ENCODE measurements at places on chromosomes 5 and 9. TPM values are rescaled to one million over a fixed set of nuclear protein-coding genes. Genes with fewer than 3 reads are reported as not detected.

- no peak for DNase-seq
Observed at GRCh38 chr9:73237140-73237539, 85.5 kb downstream of the ANXA1 start.

- DNase-seq, result no peak
Observed at GRCh38 chr9:107102011-107102410, 181.1 kb upstream of the RAD23B start.

DNA sequence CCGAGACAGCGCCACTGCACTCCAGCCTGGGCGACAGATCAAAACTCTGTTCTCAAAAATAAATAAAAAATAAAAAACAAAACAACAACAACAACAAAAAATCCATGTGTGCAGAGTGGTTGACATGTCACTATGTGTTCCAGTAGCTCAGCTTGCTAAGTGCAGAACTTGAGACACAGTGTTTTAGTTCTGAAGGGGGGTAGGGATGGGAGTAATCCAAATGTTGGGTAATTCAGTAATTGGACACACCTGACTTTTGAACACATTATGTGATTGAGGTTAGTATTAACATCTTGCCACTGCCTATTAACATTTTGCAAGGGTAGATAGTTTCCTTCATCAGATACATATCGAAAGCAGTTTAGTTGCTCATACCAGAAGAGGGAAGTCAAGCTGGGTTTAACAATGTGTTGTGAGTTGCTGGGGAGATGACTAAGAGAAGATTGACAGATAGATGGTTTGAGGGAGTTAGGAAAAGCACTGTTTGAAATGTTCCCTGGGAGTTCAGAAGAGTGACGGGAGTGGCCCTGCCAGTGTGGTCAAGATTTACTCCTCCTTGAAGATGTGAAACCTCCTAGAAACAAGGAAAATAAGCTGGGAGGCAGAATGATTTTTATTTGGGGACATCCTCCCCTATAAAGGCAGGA, 928 bp downstream of the HACD4 start:
- no peak for DNase-seq

GRCh38 chr5:113989913-113990305, 372.0 kb upstream of the KCNN2 start:
- no peak for DNase-seq

GRCh38 chr5:142686210-142686734, 382 bp upstream of the FGF1 start:
- DNase-seq, result no peak

DNA sequence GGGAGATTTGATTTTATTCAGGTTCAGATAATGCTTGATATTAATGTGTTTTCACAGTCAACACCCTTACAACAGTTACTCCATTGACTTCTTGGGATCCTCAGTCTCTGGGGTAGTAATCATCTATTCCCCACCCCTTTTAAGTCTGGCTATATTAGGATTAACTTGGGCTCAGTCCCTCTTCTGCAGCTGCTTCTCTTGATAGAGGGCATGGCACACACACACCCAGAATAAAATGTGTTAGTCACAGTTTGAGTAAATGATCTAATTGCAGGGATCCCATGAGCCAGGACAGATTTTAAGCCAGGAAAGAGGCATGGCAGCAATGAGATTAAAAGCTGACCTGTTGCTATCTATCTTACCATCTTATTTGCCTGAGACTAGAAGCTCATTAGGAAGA, 53.7 kb upstream of the VLDLR start:
- no peak for DNase-seq

DNA sequence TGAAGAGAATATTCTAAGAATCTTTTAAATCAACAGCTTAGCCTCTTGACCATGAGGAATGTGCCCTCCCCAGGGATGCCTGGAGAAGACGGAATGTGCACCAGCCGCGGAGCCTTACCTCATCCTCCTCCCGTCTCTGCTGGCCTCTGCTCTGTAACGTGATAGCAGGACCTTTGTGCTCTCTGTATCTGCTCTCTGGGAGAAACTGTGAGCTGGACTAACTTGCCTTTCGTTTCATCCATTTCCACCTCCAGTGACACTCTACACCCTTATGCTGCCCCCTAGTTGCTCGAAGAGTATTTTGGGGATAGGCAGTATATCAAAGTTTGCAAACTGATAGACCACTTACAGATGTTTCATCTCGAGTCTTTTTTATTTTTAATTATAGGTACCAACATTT, 141.4 kb downstream of the NPR3 start:
- no peak for DNase-seq

Gene FAM81B
- polyA plus RNA-seq, result 6.2 TPM

Gene CBY3
- polyA plus RNA-seq, result 0.65 TPM
